ENCODE measurements at places on chromosomes 12 and 14. TPM values are rescaled to one million over a fixed set of nuclear protein-coding genes. Genes with fewer than 3 reads are reported as not detected.

- no peak overlapping the region for H3K4me3 ChIP-seq
- peak overlapping the region; percentile 97 for H3K27ac ChIP-seq
- peaks cover 39% of the 10 kb centered on the region for H3K4me1 ChIP-seq
- peaks cover 61% of the 10 kb centered on the region for H3K36me3 ChIP-seq
- no peaks in the 10 kb centered on the region for H3K27me3 ChIP-seq
Measured at GRCh38 chr14:22841769-22842168, 5.4 kb downstream of the MMP14 start.

DNA sequence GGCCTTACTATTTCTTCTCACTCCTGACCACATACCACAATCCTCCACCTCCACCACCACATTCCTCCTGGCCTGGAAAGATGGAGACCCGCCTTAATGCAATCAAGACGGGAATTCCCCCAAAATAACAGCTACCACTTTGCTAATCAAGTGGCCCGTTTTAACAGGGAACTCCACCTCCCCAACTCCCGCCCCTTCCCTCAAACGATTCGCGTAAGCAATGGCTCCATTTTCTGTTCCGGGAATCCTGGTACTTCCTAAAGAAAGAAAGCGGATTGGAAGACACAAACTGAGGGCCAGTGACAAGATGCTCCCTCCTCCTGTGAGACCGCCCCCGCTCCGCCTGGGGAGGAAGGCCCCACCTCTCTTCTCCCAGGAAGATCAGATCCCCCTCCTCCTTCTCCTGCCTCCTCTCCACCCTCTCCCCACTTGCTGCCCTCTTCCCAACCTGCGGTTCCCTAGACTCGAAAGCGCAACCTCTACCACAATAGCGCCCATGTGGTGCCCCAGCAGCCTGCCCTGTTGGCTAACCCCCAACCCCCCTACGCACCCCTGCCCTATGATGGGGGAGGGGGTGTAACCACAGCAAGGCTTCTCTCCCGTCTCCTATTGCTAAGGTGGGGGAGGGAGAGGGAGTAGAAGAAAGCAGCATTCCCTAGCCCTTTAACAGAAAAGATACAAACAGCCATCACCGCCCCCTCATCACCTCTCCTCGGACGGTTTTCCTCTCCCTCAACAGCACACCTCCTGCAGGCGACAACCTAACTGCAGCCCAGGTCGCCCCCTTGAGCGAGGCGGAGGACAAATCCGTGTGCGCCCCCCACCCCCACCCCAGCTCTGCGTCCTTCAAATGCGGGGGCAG is 777 bp downstream of the ARF3 start:
- H3K36me3 ChIP-seq: peaks cover 23% of the 10 kb centered on the region
- H3K27ac ChIP-seq: peak overlapping the region; percentile 87
- peaks cover 20% of the 10 kb centered on the region for H3K4me1 ChIP-seq
- H3K27me3 ChIP-seq: no peaks in the 10 kb centered on the region
- DNase-seq: peak; percentile 96

DNA sequence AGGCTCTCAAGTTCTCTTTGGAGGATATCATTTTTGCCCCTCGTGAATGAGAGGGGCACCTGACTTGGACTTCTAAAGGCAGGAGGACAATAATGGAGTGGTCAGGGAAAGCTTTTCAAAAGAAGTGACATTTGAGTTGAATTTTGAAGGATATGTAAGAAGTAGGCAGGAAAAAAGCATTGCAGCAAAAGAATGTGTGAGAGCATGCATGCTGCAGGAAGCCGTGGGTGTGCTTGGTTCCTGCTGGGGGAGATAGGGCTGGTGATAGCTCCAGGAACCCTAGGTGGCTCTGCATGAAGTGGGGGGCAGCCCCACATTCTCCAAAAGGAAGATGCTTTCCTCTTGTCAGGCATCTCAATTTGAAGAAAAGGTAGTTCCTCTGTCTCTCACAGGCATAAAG is 23.1 kb downstream of the ACVR1B start:
- peaks cover 72% of the 10 kb centered on the region for H3K4me1 ChIP-seq
- no peak overlapping the region for H3K27ac ChIP-seq
- no peak for DNase-seq
- no peaks in the 10 kb centered on the region for H3K27me3 ChIP-seq

DNA sequence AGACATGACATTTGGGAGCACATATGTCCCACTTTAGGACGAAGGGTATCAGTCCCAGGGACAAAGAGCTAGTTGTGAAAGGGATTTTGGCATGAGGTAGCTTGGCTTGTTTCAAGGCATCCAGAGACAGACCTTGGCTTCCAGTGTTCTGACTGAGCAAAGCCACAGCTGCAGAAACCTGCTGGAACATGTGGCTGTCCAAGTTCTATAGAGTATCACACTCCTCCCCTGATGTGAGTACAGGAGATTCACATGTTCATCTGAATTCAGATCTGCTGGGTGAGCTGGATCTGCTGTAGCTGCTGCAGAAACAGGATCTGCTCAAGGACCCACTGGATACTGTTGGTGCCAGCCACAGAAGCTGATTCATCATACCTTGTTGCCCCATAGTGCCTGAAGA is 10.1 kb upstream of the C14orf39 start:
- no peaks in the 10 kb centered on the region for H3K4me1 ChIP-seq
- DNase-seq: no peak
- H3K36me3 ChIP-seq: no peaks in the 10 kb centered on the region
- H3K27ac ChIP-seq: no peak overlapping the region
- H3K4me3 ChIP-seq: no peak overlapping the region

DNA sequence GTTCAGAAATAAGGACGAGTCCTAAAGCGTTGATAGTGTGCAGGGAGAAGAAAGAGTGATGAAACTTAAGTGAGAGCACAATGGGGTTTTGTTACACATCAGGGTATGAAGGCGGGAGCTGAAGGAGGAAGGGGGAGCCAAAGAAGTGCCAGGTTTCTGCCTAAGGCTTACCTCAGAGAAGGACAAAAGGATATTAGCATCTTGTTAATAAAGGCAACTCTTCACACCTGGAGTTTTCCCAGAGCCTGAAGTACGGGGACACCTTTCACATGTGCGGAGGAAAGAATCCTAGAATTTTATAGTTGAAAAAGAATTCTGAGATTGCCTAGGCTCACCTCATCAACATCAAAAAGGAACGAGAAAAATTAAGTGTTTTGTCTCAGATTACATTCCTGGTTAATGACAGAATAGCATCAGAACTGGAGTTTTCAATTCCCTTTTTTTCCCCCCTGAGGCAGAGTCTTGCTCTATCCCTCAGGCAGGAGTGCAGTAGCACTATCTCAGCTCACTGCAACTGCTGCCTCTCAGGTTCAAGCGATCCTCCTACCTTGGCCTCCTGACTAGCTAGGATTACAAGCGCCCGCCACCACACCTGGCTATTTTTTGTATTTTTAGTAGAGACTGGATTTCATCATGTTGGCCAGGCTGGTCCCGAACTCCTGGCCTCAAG is 2.2 kb upstream of the SAV1 start:
- H3K27me3 ChIP-seq: no peaks in the 10 kb centered on the region
- H3K27ac ChIP-seq: no peak overlapping the region
- no peak overlapping the region for H3K4me3 ChIP-seq
- H3K4me1 ChIP-seq: peaks cover 5% of the 10 kb centered on the region

GRCh38 chr12:112153893-112154219 is 28.5 kb downstream of the TRAFD1 start:
- no peak for DNase-seq
- H3K4me3 ChIP-seq: no peak overlapping the region
- no peak overlapping the region for H3K27ac ChIP-seq
- no peaks in the 10 kb centered on the region for H3K27me3 ChIP-seq
- H3K4me1 ChIP-seq: no peaks in the 10 kb centered on the region

DNA sequence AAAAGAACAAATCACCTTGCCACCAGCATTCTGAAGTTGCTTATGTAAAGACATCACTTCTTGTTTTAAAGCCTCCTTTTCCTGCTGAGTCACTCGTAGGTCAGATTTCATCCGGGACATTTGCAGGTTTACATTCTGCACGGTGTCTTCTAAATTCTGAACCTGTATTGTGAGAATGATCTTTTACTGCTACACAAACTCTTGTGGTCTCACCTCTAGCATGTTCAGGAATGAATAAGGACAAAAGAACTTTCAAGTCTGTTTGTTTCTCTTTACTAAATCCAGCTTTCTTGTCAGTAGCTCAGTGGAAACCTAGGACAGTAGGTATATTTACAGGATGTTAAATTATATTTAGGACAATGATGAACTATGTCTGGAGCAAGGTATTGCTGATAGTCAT is 73.5 kb upstream of the SAV1 start:
- peak; percentile 57 for DNase-seq
- peaks cover 38% of the 10 kb centered on the region for H3K36me3 ChIP-seq
- no peak overlapping the region for H3K4me3 ChIP-seq
- H3K27ac ChIP-seq: peak overlapping the region; percentile 64
- peaks cover 15% of the 10 kb centered on the region for H3K4me1 ChIP-seq

GRCh38 chr12:132460571-132460970 is 29.4 kb upstream of the FBRSL1 start:
- no peaks in the 10 kb centered on the region for H3K36me3 ChIP-seq
- no peaks in the 10 kb centered on the region for H3K4me1 ChIP-seq
- no peak overlapping the region for H3K27ac ChIP-seq
- no peak for DNase-seq

DNA sequence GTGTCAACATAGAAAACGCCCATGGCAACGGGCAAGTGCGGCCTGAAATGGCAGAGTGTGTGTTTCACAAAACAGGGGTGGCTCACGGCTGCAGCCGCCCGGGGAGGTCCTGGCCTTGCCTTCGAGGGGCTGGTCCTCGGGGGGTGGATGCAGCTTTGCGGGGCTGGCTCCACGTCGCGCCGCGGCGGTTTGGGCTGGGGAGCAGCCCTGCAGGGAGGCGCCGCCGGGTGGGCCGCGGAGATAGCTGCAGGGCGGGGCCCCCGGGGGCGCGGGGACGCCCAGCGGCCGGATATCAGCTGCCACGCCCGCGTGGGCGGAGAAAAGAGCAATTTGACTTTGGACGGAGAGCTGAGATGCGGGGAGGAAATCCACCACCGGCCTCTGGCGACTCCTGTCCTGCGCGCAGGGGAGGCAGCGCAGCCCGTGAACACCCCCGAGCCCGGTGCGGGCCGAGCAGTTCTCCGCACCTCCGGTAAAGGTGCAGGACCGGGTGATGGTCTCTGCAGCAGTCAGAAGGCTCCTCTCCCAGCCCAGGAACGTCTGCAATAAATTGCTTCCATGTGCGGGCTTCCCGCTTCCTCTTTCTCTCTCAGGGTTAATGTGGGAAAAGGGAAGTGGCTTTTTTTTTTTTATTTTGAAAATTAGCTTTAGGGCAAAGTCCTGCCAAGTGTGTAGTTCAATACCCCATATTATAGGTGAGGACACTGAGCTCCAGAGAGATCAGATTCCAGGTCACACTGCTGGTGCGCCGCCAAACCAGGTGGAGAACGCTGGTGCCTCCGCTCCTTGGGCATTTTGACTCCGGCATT is 110.5 kb downstream of the ARF6 start:
- H3K4me1 ChIP-seq: peaks cover 48% of the 10 kb centered on the region
- H3K4me3 ChIP-seq: peak overlapping the region; percentile 74
- H3K36me3 ChIP-seq: no peaks in the 10 kb centered on the region
- H3K27me3 ChIP-seq: no peaks in the 10 kb centered on the region
- peak overlapping the region; percentile 99 for H3K27ac ChIP-seq
- peak; percentile 91 for DNase-seq

DNA sequence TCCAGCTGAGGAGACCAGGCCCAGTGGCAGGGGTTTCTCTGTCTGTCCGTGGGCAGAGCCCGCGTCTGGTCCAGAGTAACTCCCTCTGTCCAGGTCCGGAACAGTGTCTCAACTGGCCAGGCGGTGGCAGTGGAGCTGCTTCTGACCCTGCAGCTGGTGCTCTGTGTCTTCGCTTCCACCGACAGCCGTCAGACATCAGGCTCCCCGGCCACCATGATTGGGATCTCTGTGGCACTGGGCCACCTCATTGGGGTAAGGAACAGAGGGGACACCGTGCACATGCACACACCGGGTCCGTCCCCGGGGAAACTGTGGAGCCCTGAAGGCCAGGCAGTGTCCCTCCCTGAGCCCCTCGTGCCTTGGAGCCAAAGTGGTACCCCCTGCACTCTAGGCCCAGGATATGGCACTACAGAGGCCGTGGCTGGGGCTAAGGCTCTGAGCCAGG is 1.5 kb downstream of the AQP6 start:
- H3K4me3 ChIP-seq: no peak overlapping the region
- no peaks in the 10 kb centered on the region for H3K36me3 ChIP-seq
- peak; percentile 97 for DNase-seq
- no peak overlapping the region for H3K27ac ChIP-seq

DNA sequence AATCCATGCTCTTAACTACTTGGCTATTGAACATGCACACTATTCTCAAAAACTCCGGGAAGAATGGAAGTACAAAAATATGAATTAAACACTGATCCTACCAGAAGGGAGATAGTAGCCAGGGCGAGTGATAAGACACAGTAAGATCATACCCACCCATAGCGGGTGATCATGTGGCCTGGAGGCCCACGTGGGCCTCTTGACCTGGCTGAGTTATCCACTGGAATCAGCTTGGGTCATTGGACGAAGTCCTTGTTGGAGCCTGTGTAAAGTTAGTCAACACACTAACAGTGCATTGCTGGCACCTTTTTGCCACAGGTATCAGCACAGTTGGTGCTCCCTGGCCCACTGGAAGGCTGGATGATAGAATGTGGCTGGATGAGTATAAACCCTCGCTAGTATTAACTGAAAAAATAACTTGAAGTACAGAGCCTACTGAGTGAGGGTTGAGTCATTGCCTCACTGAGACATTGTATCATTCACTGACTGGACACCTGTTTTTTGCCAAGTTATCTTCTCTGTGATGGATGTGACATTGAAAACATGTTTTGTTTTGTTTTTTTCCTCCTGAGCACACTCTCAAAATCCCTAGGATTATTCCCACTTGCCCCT is 149.2 kb upstream of the FUT8 start:
- H3K4me1 ChIP-seq: peaks cover 9% of the 10 kb centered on the region
- peak; percentile 54 for DNase-seq
- no peak overlapping the region for H3K27ac ChIP-seq
- no peak overlapping the region for H3K4me3 ChIP-seq
- H3K27me3 ChIP-seq: no peaks in the 10 kb centered on the region

GRCh38 chr14:78310272-78310671 is 140.1 kb downstream of the NRXN3 start:
- H3K36me3 ChIP-seq: no peaks in the 10 kb centered on the region
- H3K27ac ChIP-seq: no peak overlapping the region
- no peaks in the 10 kb centered on the region for H3K27me3 ChIP-seq
- no peak overlapping the region for H3K4me3 ChIP-seq

DNA sequence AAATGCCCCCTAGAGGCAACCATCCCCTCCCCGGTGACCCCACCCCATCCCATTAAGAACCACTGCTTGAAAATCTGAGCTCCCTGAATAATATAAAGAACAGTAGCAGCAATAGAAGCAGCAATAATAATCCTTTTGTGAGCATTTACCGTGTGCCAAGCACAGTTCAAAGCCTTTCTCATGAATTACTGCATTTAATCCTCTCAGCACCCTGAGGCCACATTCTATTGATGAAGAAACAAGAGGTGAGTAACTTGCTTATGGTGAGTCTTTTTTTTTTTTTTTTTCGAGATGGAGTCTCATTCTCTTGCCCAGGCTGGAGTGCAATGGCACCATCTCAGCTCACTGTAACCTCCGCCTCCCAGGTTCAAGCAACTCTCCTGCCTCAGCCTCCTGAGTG is 65.0 kb downstream of the KCNK10 start:
- no peaks in the 10 kb centered on the region for H3K27me3 ChIP-seq
- H3K4me1 ChIP-seq: no peaks in the 10 kb centered on the region

The ARPC3 gene
- total RNA-seq: 258 TPM

The RHOJ gene
- 3.8 TPM for total RNA-seq

The MAP3K9 gene
- total RNA-seq: under 0.01 TPM

The SERPINA3 gene
- 5.1 TPM for total RNA-seq

The LHX5 gene
- not detected for total RNA-seq

The ZFHX2 gene
- 0.59 TPM for total RNA-seq

Measured in osteoblast (primary cell).